ENCODE measurements at places on chromosomes 16 and 17. TPM values are rescaled to one million over a fixed set of nuclear protein-coding genes. Genes with fewer than 3 reads are reported as not detected.

Gene SLC16A5
- 19.3 TPM for total RNA-seq

Gene HNF1B
- not detected for total RNA-seq

Gene SEC14L5
- not detected for total RNA-seq

Gene RANBP10
- total RNA-seq = 7.7 TPM

Gene HSD17B1
- 8.4 TPM for total RNA-seq

All from placental pericyte (primary cell).